ENCODE measurements at places on chromosomes 6 and 20. TPM values are rescaled to one million over a fixed set of nuclear protein-coding genes. Genes with fewer than 3 reads are reported as not detected.
A peak's percentile ranks its signal among the peaks of the same experiment; 100 is the strongest.

SLC22A1 gene
- 0.50 TPM for total RNA-seq

CDKAL1 gene
- total RNA-seq: 21.6 TPM

GNAS-AS1 gene
- 11.3 TPM for total RNA-seq

ENPP5 gene
- total RNA-seq: 5.1 TPM

NUDT3 gene
- total RNA-seq: 22.7 TPM

ERVFRD-1 gene
- total RNA-seq: not detected

LY6G6D gene
- total RNA-seq: not detected

SLC26A8 gene
- total RNA-seq: 0.09 TPM

GRCh38 chr6:2909718-2910117 is 6.6 kb upstream of the SERPINB9 start:
- H3K27ac ChIP-seq: no peak overlapping the region
- DNase-seq: peak; percentile 24
- H3K36me3 ChIP-seq: peaks cover 6% of the 10 kb centered on the region
- no peak overlapping the region for H3K4me3 ChIP-seq

DNA sequence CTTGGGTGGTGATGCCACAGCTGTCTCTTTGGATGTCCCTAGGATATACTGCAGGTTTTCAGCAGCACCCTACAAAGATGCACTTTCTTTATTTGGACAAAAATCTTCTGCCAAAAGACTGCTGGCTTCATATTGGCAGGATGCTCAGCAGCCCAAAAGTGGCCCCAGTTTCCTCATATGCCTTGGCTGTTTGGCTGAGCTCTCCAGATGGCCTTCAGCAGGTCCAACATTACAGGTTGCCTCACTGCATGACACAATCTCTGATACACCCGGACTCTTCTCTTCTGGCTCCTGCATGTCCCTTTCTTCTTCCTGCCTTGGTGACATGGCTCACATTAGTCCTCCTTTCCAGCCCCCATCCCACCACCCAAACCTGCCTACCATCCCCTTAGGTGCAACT is 323.7 kb upstream of the CDH4 start:
- no peak overlapping the region for H3K27ac ChIP-seq
- no peaks in the 10 kb centered on the region for H3K36me3 ChIP-seq
- H3K4me1 ChIP-seq: no peaks in the 10 kb centered on the region
- H3K27me3 ChIP-seq: no peaks in the 10 kb centered on the region

DNA sequence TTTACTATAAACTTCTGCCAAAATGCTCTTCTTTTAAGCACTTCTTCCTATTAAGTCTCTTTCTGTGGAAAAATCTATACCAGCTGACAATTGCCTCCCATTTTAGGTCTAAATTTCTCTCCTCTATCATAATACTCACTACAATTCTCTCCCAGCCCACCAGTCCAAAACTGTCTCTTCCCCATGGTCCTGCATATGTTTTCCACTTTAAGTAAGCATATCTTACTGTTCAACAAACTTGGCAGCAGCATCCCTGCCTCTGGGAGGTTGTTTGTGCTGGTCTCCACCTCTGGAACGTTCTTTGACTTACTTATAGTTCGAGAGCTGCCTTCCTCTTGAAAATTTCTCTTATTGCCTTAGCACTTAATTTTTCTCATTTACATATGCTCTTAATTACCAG is 180.5 kb downstream of the COL12A1 start:
- H3K27ac ChIP-seq: no peak overlapping the region
- DNase-seq: no peak
- no peak overlapping the region for H3K4me3 ChIP-seq
- no peaks in the 10 kb centered on the region for H3K4me1 ChIP-seq

GRCh38 chr6:89952686-89953085 is 58.4 kb downstream of the GJA10 start:
- no peak overlapping the region for H3K4me3 ChIP-seq
- H3K27ac ChIP-seq: no peak overlapping the region
- no peaks in the 10 kb centered on the region for H3K36me3 ChIP-seq
- H3K4me1 ChIP-seq: no peaks in the 10 kb centered on the region

DNA sequence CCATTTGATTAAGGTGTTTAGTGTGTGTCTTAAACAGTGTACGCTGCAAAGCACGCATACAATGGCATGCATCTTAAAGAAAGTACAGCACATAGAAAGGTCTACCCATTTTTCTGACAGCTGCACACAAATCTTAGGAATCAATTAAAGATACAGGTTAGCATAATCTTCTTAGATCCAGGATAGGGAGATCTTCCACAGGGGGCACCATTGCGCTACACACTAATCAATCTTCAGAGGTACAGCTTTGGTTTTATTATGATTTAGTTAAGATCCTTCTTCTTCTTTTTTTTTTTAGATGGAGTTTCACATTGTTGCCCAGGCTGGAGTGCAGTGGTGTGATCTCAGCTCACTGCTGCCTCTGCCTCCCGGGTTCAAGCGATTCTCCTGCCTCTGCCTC is 63.7 kb upstream of the BEND3 start:
- no peaks in the 10 kb centered on the region for H3K4me1 ChIP-seq
- no peak overlapping the region for H3K4me3 ChIP-seq
- no peaks in the 10 kb centered on the region for H3K36me3 ChIP-seq
- no peak for DNase-seq
- H3K27me3 ChIP-seq: no peaks in the 10 kb centered on the region

- no peak overlapping the region for H3K4me3 ChIP-seq
- H3K27ac ChIP-seq: no peak overlapping the region
- no peak for DNase-seq
- peaks cover 4% of the 10 kb centered on the region for H3K4me1 ChIP-seq
- peaks cover 10% of the 10 kb centered on the region for H3K27me3 ChIP-seq
- H3K36me3 ChIP-seq: no peaks in the 10 kb centered on the region
Observed at GRCh38 chr20:56352345-56353055, 6.3 kb upstream of the FAM210B start.

GRCh38 chr20:48270885-48271284 is 485.6 kb upstream of the SULF2 start:
- no peak overlapping the region for H3K4me3 ChIP-seq
- 0 out of 2 replicates have a peak, but pooled peaks cover 3% of the 10 kb centered on the region for H3K4me1 ChIP-seq
- H3K36me3 ChIP-seq: 0 out of 2 replicates have a peak, but pooled peaks cover 4% of the 10 kb centered on the region
- no peak for DNase-seq

- no peak overlapping the region for H3K4me3 ChIP-seq
- H3K27me3 ChIP-seq: no peaks in the 10 kb centered on the region
- peaks cover 12% of the 10 kb centered on the region for H3K36me3 ChIP-seq
Observed at GRCh38 chr6:125994670-125995488, 8.5 kb downstream of the TRMT11 start.

DNA sequence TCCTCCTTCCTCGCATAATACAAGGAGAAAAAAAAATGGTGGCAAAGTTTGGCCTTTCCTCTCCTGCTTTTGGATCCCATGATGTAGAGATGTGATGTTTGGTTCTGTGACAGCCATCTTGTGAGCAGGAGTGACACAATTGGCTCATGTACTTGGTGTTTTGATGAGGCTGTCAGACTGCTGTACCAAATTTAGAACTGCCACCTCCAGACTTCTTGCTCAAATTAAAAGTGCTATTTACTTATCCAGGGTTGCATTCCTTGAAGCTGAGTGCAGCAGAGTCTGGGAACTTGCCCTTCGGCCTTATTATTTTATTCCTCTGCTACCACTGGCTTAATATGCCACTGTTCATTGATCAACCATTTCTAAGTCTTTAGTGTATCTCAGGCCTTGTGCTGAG is 21.9 kb downstream of the BCAS1 start:
- no peak overlapping the region for H3K27ac ChIP-seq
- no peak for DNase-seq
- H3K36me3 ChIP-seq: no peaks in the 10 kb centered on the region

GRCh38 chr6:82381278-82381677 is 17.7 kb downstream of the TPBG start:
- H3K4me1 ChIP-seq: peaks cover 2% of the 10 kb centered on the region
- H3K27me3 ChIP-seq: no peaks in the 10 kb centered on the region
- DNase-seq: no peak
- H3K36me3 ChIP-seq: peaks cover 9% of the 10 kb centered on the region
- H3K4me3 ChIP-seq: no peak overlapping the region

DNA sequence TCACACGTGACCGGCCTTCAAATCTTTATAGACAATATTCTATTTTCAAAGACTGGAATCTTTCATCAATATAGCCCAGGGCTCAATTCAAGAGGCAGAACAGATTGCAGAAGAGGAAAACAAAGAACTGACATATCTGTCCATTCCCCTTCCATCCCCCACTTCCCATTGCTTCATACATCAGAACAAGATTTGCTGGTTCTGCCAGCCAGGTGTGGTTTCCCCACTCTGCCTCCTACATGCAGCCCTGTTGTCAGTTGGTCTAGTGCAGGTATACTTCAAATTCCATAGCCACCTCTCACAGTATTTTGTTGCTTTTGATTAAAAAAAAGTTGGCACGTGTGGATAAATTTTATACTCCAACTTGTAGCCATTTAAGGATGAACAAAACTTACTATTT is 174.9 kb downstream of the CD109 start:
- no peak overlapping the region for H3K27ac ChIP-seq
- no peaks in the 10 kb centered on the region for H3K36me3 ChIP-seq
- no peak overlapping the region for H3K4me3 ChIP-seq
- no peaks in the 10 kb centered on the region for H3K4me1 ChIP-seq

DNA sequence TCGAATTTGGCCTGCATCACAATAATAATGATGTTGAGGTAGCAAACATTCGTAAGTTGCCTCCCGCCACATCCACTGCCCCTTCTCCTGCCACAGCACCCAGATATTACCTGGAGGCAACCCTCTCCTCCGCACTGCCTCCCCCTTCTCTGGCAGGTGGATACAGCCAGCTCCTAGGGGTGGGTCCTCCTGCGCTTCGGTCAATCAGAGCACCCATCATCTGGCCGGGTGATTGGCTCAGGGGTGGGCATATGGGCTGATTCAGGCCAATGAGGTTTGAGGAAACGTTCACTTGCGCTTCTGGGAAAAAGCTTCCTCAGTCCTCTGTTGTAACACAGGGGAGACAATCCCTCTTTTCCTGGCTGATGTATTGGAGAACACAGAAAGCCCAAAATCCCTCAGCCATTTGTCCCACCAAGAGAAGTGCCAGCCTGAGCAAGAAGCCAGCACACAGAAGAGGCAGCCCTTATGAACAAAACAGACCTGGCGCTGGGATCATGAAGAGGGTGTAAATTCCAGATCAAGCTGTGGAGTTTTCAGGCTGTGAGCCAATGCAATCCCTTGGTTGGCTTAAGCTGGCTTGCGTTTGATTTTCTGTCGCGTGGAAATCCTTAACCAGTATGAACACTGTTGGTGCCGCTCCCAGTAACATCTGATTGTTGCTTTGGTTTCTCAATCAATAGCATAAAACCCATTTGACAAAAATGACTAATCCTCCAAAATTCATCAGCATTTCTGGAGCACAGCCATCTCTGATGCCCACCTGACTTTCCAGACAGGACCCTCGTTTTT is 82.2 kb downstream of the PRDM1 start:
- no peaks in the 10 kb centered on the region for H3K27me3 ChIP-seq
- H3K27ac ChIP-seq: no peak overlapping the region
- peaks cover 2% of the 10 kb centered on the region for H3K4me1 ChIP-seq
- no peaks in the 10 kb centered on the region for H3K36me3 ChIP-seq

DNA sequence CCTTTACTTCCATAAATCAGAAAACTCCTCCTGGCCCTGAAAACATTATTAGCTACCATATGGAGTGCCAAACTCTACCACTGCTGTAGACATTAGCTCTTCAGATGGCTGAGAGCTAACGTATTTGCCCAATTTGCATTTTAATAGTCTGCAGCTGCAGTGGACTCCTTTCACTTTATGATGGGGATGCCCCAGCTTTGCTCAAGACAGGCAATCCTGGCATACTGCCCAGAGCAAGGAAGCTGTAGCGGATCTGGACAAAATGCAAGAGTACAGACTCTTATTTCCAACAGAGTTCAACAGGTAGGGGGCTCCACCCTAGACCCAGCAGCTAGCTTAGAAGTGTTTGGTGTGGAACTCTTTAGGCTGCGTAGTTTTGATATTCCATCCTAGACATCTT is 246.7 kb downstream of the FOXC1 start:
- no peak overlapping the region for H3K27ac ChIP-seq
- H3K4me1 ChIP-seq: no peaks in the 10 kb centered on the region
- H3K36me3 ChIP-seq: no peaks in the 10 kb centered on the region
- DNase-seq: no peak
- no peak overlapping the region for H3K4me3 ChIP-seq

DNA sequence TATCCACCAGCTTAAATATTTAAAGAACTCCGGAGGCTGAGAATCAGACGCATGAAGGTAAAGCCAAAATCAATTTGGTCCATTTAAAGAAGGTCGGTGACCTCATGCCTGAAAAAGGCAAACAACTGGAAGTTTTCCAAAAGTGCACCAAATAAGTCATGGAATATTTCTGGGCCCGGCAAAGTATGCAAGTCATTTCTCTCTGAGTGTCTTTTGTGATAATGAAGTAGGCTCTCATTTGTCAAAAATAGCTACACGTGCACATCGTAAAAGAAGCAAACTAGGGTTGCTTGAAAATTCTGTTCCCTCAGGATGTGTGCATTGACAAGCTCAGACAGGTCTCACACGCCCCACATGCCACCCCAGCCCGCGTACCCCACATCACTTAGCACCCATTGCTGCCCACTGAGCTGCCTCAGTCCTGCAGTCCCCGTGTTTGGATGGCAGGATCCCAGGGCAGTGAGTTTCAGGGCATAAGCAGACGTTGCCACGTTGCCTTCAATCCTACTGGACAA is 20.5 kb upstream of the PYGB start:
- no peak overlapping the region for H3K4me3 ChIP-seq
- no peaks in the 10 kb centered on the region for H3K27me3 ChIP-seq
- DNase-seq: no peak
- no peaks in the 10 kb centered on the region for H3K4me1 ChIP-seq

GRCh38 chr6:124057461-124057860 is 253.8 kb downstream of the NKAIN2 start:
- no peaks in the 10 kb centered on the region for H3K4me1 ChIP-seq
- H3K27me3 ChIP-seq: no peaks in the 10 kb centered on the region
- no peak overlapping the region for H3K27ac ChIP-seq

- peaks cover 3% of the 10 kb centered on the region for H3K4me1 ChIP-seq
- H3K27me3 ChIP-seq: no peaks in the 10 kb centered on the region
- H3K4me3 ChIP-seq: no peak overlapping the region
- H3K27ac ChIP-seq: no peak overlapping the region
- no peaks in the 10 kb centered on the region for H3K36me3 ChIP-seq
Observed at GRCh38 chr6:161836643-161837448, 563.0 kb upstream of the AGPAT4 start.

DNA sequence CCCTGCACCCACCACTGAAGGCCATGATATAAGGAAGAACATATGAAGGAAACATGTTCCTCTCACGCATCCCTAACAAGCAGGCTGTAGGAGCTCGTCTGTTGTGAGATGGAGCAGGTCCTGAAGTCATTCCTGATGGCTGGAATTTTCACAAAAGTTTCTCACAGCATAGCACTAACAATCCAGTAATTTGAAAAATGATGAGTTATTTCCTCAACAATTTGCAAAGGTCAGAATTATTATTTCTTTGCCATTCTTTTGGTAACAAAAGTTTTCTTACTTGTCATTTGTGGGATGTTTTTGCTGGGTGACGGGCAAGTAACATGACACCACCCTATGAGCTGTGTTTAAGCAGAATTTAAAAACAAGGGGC is 27.6 kb upstream of the FRMD1 start:
- DNase-seq: no peak
- H3K27me3 ChIP-seq: no peaks in the 10 kb centered on the region
- no peak overlapping the region for H3K27ac ChIP-seq
- peaks cover 2% of the 10 kb centered on the region for H3K4me1 ChIP-seq
- H3K4me3 ChIP-seq: no peak overlapping the region
- no peaks in the 10 kb centered on the region for H3K36me3 ChIP-seq

- H3K36me3 ChIP-seq: peaks cover 8% of the 10 kb centered on the region
- no peaks in the 10 kb centered on the region for H3K27me3 ChIP-seq
- H3K27ac ChIP-seq: peak overlapping the region; percentile 67
- no peak overlapping the region for H3K4me3 ChIP-seq
- peak; percentile 67 for DNase-seq
Observed at GRCh38 chr6:155273431-155273830, 9.6 kb downstream of the CLDN20 start.

GRCh38 chr6:34917626-34918285 is 28.7 kb downstream of the ANKS1A start:
- no peak overlapping the region for H3K27ac ChIP-seq
- H3K36me3 ChIP-seq: no peaks in the 10 kb centered on the region
- no peaks in the 10 kb centered on the region for H3K4me1 ChIP-seq

Data from H9 (cell line).